ENCODE measurements at places on chromosomes 6 and 20. TPM values are rescaled to one million over a fixed set of nuclear protein-coding genes. Genes with fewer than 3 reads are reported as not detected.

Gene WFDC2
- total RNA-seq, result 9.8 TPM

Gene SLCO4A1
- 2.2 TPM for total RNA-seq

Gene TOX2
- 6.6 TPM for total RNA-seq

Gene HAO1
- total RNA-seq, result not detected

Gene KHDC1
- total RNA-seq, result 4.2 TPM

Gene TAF8
- 19.8 TPM for total RNA-seq

Gene ULBP1
- total RNA-seq, result 0.81 TPM

Gene SCUBE3
- total RNA-seq, result 2.3 TPM

Gene HTR1E
- total RNA-seq, result not detected

Gene RAD21L1
- total RNA-seq, result not detected

Gene AVP
- not detected for total RNA-seq

Gene SLC22A2
- total RNA-seq, result 0.38 TPM

Gene GPR63
- total RNA-seq, result 2.0 TPM

Gene SLC22A7
- total RNA-seq, result not detected

Gene MEP1A
- total RNA-seq, result not detected

Gene DAAM2
- total RNA-seq, result 5.2 TPM

Gene GATA5
- total RNA-seq, result not detected

Gene TTBK1
- total RNA-seq, result 0.13 TPM

Gene TAF11
- 20.4 TPM for total RNA-seq

Gene GABRR1
- total RNA-seq, result not detected

Gene MAS1
- not detected for total RNA-seq
